Bronchial epithelial cell (primary cell): ENCODE measurements at places on chromosomes 11 and 22.

GRCh38 chr22:39248254-39248653 is 3.5 kb upstream of the PDGFB start:
- no peak for DNase-seq

GRCh38 chr11:117017456-117017855 is 80.8 kb downstream of the SIK3 start:
- DNase-seq = peak; percentile 71

- no peak for DNase-seq
These were observed 11.6 kb upstream of the CAPN5 start for GRCh38 chr11:77055101-77055561.

DNA sequence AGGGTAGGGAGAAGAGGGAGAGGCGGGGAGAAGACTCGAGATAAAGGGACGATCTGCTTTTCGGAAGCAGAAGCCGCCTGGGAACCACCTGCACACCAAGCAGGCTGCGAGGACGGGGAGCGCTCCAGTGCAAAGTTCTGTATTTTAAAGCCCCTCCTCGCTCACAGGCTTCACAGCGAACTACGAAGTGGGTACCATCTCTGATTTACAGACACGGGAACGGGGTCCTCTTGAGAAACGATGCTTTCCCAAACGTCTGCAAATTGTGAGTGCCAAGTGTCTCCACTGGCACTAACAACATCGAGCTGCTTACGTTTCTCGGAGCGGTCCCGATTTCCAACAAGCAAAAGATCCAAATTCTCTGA is 700 bp upstream of the STX3 start:
- peak; percentile 21 for DNase-seq

DNA sequence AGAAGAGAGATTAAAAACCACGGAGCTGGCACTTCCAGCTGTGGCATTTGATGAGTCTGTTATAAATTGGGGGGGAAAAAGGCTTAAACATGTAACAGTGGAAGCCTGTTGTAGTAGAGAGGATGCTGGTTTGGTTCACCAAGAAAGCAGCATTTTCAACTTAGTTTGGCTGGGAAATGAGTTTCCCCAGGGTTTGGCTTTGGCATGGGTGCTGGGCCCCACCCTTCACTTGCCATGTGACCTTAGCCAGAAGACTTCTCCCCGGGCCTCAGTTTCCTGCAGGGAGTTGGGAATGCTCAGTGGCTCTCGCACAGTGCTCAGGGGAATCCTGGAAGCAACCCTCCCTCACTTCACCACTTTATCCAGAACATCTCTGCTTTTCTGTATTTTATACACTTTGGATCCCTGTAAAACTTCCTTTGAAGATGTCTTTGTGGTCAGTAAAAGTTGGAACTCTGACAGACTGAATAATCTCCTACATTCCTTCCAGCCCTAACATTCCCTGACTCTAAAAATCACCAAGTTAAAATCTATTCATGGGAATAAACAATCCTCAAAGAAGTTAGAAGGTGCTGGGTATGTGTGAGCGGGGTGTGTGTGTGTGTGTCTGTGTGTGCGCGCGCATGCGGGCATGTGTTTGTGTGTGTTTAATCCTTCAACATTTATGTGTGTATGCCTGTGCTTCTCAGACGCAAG is 166.0 kb downstream of the TENM4 start:
- DNase-seq = no peak

GRCh38 chr22:29727131-29727523 is 7.3 kb downstream of the CABP7 start:
- DNase-seq = no peak

DNA sequence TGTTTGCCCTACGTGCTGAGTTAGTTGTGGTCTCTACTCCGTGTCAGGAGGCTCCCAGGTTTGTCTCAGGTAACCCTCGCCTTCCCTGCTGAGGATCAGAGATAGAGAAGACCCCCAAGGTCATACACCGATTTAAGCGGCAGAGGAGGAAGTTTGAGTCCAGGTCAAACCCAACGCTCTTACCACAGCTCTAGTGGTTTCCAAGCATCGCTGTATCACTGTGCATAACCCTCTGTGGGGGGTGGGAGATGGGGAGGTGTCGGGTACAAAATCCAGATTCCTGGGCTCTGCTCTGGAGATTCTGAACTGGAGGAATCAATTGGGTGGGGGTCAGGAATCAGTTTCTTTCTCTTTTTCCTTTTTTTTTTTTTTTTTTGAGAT is 627 bp downstream of the DNAJC4 start:
- no peak for DNase-seq

DNA sequence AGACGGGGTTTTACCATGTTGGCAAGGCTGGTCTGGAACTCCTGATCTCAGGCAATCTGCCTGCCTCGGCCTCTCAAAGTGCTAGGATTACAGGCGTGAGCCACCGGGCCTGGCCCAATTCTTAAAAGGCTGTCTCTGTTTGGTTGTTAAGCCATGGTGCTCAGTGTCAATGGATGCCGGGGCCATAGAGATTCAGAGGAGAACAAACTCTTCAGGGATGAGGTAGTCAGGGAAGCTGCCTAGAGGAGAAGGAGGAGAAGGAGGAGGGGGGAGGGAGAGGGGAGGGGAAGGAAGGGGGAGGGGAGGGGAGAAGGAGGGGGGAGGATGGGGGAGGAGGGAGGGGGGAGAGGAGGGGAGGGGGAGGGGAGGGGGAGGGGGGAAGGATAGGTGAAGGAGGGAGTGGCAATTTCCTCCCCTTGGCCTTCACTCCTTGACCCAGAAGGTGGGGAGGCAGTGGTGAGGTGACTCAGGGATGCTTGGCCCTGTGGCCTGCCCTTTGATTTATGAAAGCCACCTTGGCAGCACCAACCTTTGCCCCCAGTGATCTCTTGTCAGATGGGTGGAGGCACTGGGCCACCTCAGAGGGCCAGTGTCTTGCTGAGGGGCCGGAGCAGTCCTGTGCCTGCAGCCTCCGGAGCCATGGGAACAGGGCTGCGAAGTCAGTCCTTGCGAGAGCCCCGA is at the start of gene C11orf86:
C11orf86 (plus strand) TSS at position 581 of the 681 bp plus-strand sequence; CDS start at position 640, 59 bp downstream.
- no peak for DNase-seq

- no peak for DNase-seq
These were observed 13.0 kb upstream of the MFNG start for GRCh38 chr22:37499027-37499707.

- no peak for DNase-seq
These were observed 35.5 kb upstream of the TTC12 start for GRCh38 chr11:113278925-113279324.

DNA sequence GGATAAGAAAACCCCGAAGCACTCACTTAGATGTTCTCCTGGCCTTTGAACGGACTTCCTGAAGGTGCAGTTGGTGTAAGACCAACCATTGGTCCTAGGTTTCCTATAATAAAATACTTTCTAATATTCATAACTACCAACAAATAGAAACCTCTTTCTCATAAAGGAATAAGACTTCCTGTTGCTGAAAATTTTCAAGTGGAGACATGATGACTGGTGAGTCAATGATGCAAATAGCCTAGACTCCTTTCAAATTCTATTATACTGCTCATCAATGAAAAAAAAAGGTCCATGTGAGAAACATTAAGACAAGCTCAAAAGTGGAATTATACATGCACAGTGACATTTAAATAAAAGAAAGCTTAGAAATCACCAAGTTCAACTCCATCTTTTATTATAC is 862.8 kb downstream of the FAM181B start:
- DNase-seq = peak; percentile 81

DNA sequence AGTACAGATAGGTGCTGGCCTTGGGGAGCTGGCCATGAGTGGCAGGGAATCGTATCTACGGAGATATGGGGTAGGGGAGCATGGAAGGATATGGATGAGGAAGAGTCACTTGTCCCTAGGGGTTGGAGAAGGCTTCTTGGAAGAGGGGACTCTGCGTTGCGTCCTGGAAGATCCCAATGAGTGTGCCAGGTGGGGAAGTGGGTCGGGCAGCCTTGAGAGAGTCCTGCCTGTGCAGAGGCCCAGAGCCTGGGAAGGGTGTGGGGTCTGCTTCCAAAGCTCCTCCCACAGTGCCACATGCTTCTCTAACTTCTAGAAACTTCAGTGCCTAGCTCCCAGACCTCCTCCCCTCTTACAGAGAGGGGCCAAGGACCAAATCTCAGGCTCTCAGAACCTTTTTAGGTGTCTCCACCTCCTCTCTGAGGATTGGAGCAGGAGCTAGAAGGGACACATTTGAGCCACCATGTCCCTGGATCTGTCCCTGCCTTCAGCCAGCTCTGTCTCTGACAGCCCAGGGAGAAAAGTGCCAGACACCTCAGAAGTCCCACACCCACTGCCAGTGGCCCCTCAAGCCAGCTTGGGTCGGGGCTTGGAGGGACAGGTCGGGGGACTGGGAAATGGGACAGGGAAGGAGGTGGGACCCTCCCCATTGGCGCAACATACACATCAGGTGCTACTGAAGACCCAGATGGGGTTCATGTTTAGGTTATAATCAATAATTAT is 11.0 kb downstream of the RHBDD3 start:
- DNase-seq = no peak

- DNase-seq = no peak
These were observed 28.6 kb upstream of the BIRC3 start for GRCh38 chr11:102288725-102289083.

DNA sequence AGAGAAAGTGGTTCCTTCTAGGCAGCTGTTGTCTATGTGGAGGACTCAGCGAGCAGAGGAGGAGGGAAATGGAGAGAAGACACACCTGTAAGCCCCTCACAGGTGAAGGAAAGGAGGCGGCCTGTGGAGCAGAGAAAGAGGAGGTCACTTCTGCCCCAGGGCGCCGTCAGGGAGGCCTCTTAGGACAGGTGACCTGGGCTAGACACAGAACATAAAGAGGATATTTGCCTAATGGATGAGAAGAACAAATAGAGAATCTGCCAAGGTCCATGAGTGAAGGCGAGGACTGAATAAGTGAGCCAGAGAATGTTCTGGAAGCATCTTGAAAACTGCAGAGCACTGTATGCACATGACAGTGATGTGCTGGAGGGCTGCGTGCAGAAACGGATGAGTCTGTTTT is 2.2 kb upstream of the SCUBE1 start:
- no peak for DNase-seq

DNA sequence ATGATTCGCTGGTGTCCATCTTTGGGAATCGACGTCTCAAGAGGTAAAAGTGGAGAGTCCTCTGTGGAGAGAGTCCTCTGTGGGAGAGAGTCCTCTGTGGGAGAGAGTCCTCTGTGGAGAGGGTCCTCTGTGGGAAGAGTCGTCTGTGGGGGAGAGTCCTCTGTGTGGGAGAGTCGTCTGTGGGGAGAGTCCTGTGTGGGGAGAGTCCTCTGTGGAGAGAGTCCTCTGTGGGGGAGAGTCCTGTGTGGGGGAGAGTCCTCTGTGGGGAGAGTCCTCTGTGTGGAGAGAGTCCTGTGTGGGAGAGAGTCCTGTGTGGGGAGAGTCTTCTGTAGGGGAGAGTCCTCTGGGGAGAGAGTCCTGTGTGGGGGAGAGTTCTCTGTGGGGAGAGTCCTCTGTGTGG is 3.1 kb downstream of the PRDX5 start:
- DNase-seq = no peak

- no peak for DNase-seq
These were observed 54.6 kb downstream of the HIRA start for GRCh38 chr22:19376971-19377370.

DNA sequence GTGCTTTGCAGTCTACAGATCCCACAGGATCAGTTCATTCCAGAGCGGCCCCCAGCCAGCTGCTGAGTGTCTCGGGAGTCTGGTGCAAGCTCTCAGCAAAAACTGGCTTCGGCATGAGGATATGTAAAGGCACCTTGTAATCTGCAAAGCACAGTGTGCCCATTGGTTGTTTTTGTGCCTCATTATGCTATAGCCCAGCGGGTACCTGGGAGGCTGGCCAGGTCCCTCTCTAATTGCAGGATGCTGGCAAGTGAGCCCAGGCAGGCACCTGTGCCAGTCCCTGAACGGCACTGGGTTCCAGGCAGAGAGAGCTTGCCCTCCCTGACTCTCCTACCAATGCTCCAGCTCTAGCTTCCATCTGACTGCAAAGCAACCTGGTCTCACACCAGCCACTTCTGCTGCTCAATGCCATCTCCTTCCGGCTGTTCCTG is 128.7 kb downstream of the DSCAML1 start:
- no peak for DNase-seq

DNA sequence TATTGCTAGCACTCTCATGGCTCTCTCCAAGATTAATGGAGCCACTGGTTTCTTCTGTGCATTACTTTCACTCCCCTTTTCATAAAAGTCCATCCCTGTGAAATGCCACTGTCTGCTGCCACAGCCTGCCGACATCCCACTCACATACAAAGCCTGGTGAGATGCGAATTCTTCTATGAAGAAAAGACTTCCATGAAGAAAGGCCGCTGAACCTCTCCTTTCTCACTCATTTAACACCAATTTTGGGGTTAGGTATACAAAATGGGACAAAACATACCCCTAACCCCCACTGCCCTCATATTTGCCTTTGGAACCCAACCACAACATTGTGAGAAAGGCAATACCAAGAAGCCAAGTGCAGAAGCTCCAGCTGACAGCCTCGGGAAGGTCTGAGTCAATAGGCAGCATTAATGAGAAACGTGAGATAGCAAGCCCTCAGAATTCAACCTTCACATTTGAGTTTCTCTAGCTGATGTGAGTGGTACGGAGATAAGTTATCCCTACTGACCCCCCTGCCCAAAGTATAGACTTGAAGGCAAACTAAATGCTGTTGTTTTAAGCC is 156.4 kb downstream of the ATG16L2 start:
- no peak for DNase-seq

DNA sequence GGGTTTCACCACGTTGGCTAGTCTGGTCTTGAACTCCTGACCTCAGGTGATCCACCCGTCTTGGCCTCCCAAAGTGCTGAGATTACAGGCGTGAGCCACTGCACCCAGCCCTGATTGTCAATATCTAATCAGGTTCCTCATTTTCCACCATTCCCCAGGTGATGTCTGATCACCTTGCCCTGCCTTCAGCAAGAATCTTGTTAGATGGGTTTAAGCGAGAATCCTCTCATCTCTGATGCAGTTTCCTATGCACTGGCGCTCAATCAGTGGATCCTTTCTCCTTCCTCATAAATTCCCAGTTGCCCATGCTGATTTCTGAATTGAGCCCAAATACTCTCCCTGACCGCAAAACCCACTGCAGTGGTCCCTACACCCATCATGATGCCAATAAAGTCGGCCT is 664 bp upstream of the ZC3H7B start:
- no peak for DNase-seq

- no peak for DNase-seq
These were observed 42.1 kb downstream of the PAK1 start for GRCh38 chr11:77431813-77432212.

GRCh38 chr22:27456696-27457503 is 344.7 kb downstream of the MN1 start:
- peak; percentile 98 for DNase-seq

- DNase-seq = no peak
These were observed 167.8 kb downstream of the BRD1 start for GRCh38 chr22:49659924-49660315.

GRCh38 chr11:46649180-46649738 is 31.9 kb downstream of the ATG13 start:
- peak; percentile 80 for DNase-seq

DNA sequence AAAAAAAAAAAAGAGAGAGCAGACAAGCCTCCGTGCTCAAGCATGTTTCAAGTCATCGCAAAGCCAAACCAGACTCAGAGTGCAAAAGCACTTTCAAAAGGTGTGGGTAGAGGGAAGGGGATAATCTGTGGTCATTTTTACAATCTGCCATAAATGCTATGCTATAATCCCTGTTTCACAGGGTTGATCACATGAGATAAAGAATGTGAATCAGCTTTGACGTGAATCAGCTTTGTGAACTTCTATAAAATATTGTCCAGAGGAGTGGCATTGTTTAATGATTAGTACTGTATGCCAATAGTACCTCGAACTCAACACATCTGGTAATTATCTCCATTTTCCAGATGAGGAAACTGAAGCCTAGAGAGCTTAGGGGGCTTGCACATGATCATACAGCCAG is 20.0 kb upstream of the POLD3 start:
- no peak for DNase-seq
